Adipose tissue (tissue), 3 donors: ENCODE measurements at places on chromosomes 6 and 20. TPM values are rescaled to one million over a fixed set of nuclear protein-coding genes. Genes with fewer than 3 reads are reported as not detected.

RBM24 gene
- polyA plus RNA-seq: 0.38 TPM

CNR1 gene
- 1.1 TPM for polyA plus RNA-seq

MMP24 gene
- 0.45 TPM for polyA plus RNA-seq

MAFB gene
- 9.7 TPM for polyA plus RNA-seq

CBFA2T2 gene
- 4.3 TPM for polyA plus RNA-seq

EPPIN gene
- not detected for polyA plus RNA-seq

BTNL2 gene
- polyA plus RNA-seq: not detected

FKBP1C gene
- polyA plus RNA-seq: 0.34 TPM

NRM gene
- 7.5 TPM for polyA plus RNA-seq

SLC35F1 gene
- 0.17 TPM for polyA plus RNA-seq
